ENCODE measurements at places on chromosomes 6 and 20.

DNA sequence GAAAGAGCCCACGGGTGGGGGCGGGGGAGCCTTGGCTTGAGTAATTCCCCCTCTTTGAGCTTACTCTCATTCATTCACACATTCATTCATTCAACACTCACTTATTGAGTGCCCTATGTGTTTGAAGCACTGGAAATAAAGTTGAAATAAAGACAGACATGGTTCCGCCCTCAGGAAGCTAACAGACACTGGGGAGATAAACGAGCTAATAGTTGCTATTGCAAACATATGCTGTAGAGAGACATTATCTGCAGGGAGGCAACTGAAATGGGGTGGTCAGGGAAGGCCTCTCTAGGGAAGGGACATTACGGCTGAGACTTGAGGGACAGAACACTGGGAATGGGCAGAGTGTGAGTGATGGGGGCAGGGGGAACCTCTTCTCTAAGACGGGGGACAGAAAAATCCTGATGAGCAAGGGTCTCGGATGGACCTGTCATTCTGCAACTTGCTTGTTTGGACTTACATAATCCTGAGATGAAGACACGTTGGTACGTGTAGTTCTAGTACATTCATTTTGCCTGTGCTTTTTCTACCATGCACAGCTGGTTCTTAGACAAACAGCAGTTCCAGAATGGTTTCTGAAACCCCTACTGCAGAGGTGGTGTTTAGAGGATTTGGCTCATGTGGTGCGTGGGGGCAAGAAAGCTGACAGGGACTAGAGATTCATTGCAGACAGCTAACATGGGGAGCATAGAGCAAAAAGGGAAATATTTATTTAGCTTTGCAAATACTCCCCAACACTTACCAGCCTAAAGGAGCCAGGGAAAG lies 71.1 kb upstream of the BLCAP start:
- DNase-seq, result no peak

DNA sequence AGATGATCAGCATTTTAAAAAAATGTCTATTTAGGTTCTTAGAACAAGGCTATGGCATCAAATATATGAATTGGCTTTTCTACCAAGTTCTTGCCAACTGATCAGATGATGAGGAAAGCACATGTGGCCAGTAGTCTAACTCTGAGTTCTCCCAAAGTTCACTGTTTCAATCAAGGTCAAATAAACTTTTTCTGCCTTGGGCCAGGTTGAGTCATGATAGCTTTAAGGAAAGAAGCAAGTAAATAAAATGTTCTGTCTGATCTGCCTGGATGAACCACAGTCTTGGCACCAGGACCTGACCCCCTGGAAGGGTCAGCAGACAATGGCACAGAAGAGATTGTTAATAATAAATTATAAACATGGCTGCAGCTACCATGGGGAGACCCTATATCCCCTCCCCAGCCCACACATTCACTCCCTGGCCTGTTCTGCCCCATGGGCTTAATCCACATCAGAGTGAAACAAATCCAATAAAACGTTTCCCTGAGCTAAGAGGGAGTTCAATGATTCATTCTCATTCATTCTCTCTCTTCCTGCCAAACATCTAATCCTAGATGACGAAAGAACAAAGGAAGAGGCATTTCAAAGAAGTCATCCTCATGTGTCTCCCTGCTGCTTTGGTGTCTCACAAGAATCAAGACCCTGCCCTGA lies 661.6 kb downstream of the DHX35 start:
- peak; percentile 29 for DNase-seq

DNA sequence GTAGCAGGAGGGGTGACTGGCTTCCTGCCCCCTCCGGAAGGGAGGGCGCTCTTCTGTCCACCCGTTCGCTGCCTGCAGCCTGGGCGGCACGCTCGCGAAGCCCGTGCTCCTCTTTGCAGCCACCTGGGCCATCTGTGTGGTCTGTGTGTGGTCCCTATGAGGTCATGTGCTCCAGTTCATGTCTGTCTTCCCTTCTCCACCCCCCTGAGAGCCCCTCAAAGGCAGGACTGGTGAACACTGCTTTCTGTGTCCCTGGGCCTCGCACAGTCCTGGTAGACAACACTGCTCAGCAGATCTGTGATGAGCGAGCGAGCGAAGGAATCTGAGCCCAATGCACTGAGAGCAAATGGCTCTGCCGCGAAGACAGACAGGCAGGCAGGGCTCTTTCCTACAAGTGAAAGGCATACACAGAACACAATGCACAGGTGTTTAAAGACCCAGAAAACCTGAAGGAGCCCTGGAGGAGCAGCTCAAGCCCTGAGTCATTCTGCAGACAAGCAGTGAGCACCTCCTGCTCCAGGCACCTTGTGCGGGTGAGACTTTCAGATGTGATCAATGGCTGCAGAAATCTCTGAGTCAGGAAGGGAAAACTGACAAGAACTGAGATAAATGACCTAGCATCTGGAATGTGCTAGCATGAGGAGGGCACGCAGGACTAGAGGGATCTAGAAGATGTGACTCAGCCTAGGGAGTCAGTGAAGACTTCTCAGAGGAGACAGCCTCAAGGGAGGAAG lies 27.1 kb downstream of the PPP1R3G start:
- peak; percentile 75 for DNase-seq

DNA sequence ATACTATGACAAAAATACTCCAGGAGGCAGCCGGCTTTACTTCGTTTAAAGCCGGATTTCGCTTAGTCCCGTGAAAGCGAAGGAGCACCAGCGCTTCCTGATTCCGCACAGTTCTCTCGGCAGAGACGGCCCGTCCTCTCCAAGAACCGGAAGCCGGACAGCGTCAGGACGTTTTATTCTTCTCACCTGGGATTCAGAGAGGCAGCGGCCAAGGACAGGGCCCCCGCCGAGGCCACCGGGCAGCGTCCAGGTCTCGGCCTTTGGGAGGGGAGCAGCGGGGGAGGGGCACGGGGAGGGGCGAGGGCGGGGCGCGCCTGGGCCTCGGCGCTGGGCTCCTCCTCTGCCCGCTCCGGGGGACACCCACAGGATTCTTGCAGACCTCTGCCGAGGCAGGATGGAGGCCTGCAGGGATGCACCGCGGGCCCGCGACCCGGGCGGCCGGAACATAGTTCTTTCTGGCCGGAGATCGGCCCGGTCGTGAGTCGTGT lies 2.8 kb upstream of the DIDO1 start:
- no peak for DNase-seq

DNA sequence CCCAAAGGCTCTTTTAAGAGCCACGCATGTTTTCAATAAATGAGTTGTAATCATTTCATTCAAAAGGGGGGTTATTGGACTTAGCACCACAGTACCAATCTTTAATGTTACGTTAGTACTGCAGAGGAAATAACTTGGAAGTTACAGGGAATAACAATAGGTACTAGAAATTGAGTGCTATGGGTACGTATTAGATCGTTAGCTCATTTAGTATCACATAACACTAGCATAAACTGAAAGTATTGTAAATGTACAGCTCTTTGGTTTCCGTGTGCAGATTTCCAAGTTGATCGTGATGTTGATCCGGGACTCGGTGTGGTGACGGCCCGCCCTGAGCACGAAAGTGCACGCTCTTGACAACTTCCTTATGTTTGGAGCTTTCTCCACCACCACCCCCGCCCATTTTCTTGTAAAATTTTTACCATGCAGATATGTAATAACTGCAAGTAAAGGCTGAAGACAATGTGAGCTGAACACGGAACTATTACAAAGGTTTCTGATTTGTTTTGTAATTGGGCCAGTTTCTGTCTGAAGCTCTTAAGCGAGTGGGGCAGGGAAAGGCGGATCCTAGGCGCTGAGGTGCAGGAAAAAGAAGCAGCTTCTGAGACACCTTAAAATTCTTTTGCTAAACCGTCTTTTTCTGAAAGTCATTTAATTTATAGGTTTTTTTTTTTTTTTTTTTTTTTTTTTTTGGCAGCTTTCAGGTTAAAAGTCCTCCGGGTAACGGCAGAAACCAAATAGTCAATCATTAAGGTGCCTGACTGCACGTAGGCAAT lies 71.5 kb downstream of the HFE start:
- peak; percentile 32 for DNase-seq

GRCh38 chr20:18058661-18059467 lies 1.1 kb upstream of the OVOL2 start:
- DNase-seq, result no peak

DNA sequence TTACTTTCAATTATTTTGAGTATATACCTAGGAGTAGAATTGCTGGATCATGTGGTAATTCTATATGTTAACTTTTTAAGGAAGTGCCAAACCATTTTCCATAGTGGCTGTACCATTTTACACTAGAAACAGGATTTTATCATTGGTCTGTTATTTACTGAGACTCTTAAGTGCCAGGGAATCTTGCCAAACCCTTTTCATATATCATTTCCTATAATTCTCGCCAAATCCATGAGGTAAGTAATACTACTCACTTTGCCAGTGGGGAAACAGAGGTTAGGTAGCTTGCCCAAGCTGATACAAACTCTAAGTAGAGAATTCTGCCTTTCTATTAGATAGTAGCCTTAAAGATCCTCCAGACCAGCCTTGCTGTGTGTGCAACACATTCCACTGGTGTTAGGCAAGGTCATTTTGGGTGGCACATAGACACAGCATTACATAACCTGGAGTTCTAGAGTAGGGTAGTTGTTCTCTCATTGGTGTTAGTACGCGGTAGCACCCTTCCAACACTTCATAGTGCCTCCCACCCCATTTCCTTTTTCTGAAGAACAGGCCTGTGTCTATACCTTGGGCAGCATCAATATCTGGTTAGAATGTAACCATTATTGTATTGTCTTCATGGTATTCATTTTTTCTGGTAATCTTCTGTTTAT lies 65.5 kb downstream of the ARID1B start:
- no peak for DNase-seq

- DNase-seq, result no peak
Observed at GRCh38 chr6:157245436-157245835, 77.9 kb downstream of the TMEM242 start.

Measured in astrocyte (in vitro differentiated cells and primary cell).